GM04504 (cell line): ENCODE measurements at places on chromosomes 1 and 21.

DNA sequence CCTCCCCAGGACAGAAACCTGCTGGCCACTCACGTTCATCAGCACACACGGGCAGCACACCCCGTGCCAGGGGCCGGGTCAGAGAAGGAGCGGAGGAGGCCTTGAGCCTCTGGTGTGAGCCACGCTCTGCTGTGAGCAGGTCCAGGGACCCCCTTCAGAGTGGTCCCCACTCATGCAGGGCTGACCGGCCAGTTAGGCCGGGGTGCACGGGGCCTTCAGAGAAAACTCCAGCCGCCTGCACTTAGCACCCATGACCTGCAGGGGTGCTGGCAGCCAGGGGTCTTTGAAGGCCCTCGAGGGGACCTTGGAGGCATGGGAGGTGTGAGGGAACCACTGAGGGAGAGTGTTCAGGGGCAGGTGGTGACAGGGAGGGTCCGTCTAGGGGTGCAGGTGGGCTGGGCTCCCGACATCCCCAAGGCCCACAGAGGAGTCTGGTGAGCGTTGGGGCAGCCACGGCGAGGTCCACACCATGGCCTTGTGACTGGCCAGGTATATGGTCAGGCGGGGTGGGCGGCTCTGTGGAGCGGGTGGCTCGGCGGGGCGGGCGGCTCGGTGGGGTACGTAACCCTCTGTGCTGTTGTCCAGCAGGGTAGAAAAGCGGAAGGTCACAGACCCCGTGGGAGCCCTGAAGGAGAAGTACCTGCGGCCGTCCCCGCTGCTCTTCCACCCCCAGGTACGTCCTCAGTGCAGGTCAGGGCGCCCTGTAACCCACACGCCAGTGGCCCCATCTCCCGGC is 40.3 kb upstream of the ARHGEF16 start:
- DNase-seq, result no peak

DNA sequence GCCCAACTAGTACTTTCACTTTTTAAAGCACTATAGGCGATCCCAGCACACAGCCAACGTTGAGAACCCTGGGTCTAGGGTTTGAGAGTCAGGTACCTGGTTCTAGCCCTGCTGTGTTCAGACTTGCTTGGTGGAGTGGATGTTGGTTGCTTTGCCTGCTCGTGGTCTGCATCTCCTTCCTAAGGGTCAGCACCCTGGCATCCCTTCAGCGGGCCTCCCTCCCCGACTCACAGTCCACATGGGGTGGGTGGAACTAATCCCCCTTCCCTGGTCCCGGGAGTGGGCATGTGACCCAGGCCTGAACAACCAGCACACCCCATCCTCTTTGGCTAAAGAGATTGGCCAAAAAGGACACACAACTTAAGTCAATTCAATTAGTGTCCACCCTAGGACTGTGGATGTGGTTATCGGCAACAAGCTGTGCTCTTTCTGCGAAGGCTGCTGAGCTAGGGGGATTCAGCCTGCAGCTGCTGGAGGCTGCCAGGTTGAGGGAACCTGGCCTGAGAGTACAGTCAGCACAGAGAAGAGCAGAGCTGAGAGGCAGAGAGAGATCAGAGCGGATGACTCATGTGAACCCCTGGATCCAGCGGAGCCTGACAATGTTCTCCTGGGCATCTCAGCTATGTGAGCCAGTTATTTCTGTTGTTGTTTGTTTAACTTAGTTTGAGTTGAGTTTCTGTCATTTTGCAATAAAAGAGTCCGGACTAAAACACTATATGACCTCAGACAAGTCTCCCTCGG is 138.9 kb downstream of the ACTL8 start:
- DNase-seq, result no peak

DNA sequence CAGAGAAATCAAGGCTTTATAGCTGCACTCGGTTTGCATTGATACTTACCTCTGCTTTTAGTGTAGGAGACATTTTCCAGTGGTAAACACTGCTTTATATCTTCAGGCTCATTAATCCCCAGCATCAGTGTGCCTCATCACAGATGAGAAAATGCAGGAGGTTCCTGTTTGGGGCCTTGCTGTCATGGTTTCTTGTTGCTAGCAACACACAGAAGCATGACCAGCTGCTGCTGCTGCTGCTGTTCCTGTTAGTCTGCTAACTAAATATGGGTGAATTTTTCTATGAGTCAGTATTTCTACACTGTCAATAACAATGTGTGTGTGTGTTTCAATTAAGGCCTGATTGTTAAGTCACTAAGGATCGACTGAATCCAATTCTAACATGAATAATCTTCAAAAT is 85.8 kb upstream of the RGS1 start:
- DNase-seq, result peak; percentile 89

DNA sequence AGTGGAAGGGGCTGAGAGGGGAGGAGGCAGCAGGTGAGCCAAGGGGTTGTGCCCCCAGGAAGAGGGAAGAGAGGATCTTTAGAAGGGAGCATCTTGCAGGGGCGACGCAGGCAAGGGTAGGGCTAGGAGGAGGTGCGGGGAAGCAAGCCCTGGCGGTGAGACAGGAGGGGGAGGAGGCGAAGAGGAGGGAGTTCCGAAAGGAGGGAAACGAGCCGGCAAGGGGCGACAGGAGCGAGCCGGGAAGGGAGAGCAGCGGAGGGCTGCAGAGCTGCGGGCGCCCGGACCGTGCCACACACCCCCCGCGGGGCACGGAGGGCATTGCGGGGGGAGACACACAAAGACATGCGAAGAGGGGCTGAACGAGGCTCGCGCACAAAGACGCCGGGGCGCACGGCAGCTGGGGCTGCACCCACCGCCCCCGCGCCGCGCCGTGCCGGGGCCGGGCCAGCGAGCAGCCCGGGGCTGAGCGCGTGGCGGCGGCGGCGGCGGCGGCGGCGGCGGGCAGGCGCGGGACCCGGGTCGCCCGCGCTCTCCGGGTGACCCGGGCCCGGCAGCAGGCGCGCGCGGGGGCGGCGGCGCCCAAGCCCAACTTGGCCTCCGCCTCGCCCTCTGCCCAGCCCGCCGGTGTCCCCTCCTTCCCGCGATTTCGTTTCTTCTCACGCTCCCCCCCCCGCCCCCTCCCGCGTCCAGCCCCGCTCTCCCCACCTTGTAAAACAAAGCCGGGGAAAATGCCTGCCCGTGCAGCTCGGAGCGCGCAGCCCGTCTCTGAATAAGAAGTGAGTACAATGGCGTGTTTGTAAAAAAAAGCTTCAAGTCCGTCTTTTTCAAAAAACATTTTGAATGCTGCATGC is at the start of gene KCNK2:
TSS of gene KCNK2 (plus strand) at position 206 of the 851 bp plus-strand sequence. CDS start 649 bp downstream, outside the sequence.
- DNase-seq, result no peak

DNA sequence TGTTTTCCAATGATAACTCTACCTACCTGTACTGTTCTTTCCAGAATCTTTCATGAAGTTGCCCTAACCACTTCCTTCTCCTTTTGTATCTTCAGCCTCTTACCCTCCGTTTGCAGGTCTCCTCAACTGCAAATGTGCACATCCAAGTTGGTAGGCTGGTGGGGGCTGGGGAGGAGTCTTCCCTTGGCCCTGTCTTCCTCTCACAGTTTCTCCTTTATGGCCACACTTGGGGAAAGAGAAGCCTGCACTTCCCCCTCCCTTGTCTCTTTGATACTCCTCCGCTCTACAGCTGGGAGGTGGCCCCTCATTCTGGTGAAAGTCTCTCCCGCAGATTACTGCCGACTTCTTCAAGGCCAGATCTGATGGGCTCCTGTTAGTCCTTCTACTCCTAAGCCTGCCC is 26.9 kb upstream of the GPR88 start:
- DNase-seq, result no peak

GRCh38 chr1:42807056-42807668 is 9.8 kb upstream of the ERMAP start:
- no peak for DNase-seq

- DNase-seq, result no peak
Measured at GRCh38 chr21:42629933-42630589, 23.4 kb upstream of the PDE9A start.

DNA sequence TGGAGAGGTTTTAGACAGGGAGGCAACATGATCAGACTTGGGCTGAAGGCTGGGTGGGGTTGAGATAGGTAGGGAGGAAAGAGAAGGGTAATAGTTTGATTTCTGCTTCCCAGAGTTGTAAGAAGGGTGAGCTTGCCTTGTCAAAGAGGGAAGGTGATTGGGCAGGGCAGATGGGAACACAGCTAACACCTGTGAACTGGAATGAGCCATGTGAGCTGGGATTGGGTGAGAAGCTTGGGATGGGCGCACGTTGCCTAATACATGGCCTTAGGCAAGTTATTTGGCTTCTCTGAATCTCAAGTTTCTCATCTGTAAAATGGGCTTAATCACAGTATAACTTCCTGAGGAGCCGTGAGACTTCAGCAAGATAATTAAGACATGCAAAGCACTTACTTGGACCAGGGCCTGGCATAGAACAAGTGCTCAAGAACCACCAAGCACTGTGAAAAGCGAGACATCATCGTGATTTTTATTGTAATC is 33.8 kb upstream of the ID3 start:
- DNase-seq, result no peak

DNA sequence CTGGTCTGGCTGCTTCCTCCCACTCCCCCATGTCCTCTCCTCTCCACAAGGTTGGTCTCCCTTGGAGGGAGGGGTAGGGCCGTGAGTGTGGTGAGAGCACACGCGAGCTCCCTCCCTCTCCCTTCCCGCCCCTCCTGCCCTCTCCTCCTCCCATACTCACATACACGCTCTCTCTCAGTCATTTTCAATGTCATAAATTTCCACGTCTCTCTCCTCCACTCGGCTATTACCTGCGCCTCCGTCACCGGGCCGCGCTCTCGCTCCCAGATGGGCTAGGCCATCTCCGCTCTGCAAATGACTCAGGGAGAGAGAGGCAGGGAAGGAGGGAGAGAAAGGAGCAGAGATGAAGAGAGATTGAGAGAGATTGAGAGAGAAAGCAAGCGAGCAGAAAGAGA is 36.7 kb upstream of the DMBX1 start:
- no peak for DNase-seq

DNA sequence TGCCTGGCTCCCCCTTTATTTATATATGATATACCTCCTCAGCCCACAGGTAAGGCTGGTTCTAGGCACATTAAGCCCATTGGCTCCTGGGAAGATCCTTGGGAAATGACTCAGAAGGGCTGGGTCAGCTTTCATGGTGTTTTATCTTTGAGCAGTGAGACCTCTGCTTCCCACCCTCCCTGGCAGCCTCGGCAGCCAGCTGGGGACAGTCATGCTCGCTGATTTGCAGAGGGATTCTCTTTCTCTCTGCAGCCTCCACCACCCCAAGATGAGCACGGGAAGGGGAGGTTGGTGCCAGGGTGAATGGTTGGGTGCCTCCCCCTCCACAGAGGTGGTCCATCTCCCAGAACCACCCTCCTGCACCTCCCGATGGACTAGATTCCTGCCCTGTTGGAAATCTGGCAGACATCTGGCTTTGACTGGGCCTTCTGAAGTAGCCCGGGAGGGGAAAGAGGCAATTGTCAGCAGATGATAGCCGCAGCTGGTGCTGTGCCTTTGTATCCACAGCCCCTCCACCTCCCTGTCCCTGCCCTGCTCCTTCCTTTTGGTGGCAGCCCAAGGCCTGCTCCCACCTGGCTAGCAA is 24.6 kb downstream of the IER5 start:
- no peak for DNase-seq

GRCh38 chr21:33246506-33246905 is 16.8 kb downstream of the IFNAR2 start:
- no peak for DNase-seq

- DNase-seq, result peak; percentile 96
Measured at GRCh38 chr1:246769306-246769705, 45.1 kb downstream of the SCCPDH start.

DNA sequence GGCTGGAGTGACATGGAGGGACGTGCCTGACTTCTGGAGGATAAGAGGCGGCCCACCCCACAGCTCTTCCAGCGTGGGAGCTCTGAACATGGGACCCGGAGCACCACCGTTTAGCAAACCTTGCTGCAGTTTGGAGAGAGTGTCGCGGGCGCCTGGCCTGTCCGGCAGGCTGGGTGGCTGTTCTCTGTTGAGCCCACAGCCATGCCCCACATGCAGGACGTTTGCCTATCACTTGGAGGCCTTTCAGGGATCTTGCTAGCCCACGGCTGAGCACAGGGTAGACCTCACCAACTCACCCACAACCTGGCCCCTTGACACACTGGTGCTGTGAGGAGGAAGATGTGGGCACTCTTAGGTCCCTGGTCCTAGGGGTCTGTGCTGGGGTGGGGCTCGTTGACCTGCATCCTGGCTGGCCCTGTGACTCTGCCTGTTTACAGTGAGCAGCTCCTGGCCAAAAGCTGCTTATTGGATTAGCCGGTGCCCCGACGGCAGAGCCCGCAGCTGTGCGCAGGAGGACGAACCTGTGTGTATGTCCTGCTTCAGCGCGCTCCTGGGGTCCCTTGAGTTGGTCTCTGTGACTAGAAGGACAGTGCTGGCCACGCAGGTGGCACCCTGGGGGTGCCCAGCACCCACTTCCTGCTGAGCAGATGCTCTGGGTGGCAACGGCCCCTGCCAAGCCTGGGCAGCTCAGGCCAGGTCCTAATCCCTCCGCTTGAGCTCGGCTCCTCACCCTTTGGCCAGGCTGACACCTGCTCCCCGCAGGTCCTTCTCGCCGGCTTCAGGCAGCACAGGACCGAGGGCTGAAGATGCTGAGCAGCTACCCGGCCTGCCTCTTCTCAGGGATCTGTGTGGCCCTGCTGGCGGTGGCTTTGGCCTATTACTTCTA is 72.4 kb upstream of the TRAPPC10 start:
- DNase-seq, result no peak

- no peak for DNase-seq
Measured at GRCh38 chr1:208036918-208037766, 126.2 kb upstream of the CD34 start.

- DNase-seq, result no peak
Measured at GRCh38 chr1:207251066-207251465, 70.4 kb upstream of the CD55 start.

DNA sequence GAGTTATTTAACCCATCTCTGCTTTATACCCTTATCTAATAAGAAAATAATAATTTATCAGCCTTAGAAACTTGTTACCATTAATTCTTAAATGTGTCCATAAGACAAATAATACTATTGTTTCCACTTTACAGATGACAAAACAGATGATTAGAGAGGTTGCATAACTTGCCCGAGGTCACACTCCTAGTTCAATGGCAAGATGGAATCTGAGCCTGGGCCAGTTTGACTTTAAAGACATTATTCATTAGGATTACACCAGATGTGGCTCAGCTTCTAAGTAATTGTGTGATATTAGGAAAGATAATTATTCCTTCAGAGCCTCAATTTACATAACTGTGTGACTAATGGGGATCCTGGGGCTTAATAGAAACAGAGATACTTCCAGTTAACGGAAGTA is 42.3 kb upstream of the KCNK2 start:
- DNase-seq, result no peak

DNA sequence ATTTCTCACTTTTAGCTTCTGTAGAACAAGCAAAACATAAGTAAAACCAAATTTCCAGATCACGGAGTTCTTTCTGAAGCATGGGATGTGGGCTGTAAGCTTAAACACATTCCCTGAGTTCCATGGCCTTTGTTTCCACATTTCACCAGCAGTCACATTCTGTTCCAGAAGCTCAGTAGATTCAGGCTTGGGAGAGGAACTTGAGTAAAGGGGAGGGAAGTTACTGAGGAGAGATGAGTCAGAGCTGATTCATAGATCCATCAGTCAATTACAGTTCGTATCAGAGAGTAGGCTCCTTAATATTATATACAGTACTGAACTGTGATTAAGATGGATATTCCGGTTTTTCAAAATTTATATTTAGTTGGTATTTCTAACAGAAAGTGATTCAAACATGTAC is 614.3 kb downstream of the NCAM2 start:
- DNase-seq, result peak; percentile 52
